ENCODE measurements at places on chromosomes 7 and 10.

DNA sequence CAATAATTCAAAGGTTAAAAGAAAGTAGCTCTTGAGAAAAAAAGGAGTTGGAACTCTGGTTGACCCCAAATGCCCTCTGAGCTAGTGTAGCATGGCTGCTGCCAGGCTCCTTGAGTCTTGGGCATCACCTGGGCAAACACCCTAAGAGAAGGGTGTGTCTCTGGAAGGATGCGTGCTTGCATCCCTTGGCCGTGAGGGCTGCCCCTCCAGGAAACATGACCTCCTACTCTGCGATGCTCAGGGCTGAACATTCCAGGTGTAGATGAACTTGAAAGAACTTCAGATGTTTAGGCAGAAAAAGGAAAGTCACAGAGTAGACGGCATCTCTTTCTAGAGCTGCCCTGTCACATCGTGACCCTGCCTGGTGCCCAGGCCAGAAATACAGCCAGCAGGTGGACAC, 189.4 kb upstream of the TCERG1L start:
- no peak for DNase-seq

DNA sequence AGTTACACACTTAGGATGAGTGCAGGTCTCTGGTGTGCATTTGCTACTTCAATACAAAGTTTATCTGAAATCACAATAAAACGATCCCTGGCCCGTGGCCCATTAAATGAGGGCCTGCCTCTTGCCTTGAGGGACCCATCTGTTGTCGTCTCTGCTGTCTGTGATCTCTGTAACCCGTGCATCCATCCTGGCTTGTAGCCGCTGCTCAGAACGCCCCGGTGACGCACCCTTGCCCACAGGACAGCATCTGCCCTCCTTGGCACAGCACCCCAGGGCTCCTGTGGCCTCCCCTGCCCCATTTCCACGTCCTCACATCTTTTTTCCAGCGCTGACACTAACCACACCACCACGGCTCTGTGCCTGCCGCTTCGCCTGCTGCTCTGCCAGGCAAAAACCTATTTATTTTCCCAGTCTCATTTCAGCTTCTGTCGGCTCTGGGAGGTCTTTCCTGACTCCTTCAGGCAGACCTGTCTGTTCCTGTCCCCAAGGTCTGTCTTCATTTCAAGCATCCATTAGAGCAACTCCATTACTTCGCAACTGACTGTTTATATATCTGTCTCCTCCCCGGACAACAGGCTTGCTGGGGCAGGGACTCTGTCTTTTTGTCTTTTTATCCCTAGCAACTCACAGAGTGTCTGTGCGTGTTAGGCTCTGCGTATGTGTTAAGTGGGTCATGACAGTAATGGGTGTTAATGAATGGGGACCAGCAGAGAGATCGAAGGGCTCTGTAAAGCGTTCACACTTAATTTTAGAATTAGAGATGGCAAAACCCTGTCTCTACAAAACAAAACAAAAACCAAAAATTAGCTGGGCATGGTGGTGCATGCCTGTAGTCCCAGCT, 16.4 kb downstream of the CARD11 start:
- no peak for DNase-seq

- DNase-seq, result no peak
Observed at GRCh38 chr7:70630818-70631457, 501.0 kb upstream of the GALNT17 start.

GRCh38 chr7:132009778-132010177, 453.4 kb upstream of the PODXL start:
- no peak for DNase-seq

DNA sequence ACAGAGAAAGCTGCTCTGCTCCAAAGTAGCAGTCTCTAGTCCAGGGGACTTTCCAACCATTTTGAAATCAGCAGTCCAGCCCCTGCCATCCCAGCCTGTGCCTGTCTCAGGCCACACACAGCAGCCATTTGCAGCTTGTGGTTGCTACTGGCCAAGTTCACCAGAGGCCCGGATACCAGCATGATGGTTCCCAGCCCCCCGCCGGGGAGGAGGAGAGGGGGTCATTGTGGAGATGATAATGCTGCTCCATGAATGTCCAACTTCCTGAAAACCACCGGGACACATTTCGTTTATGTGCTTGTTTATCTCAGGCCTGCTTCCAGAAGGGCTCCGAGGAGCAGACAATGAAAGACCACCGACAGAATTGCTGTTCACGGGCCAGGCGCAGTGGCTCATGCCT, 160.0 kb downstream of the UBE2H start:
- DNase-seq, result no peak

- no peak for DNase-seq
Observed at GRCh38 chr7:121084748-121085336, 96.3 kb downstream of the CPED1 start.

GRCh38 chr7:45898222-45898621, 9.9 kb downstream of the IGFBP1 start:
- no peak for DNase-seq

GRCh38 chr7:42237811-42238541, 967 bp upstream of the GLI3 start:
- no peak for DNase-seq

DNA sequence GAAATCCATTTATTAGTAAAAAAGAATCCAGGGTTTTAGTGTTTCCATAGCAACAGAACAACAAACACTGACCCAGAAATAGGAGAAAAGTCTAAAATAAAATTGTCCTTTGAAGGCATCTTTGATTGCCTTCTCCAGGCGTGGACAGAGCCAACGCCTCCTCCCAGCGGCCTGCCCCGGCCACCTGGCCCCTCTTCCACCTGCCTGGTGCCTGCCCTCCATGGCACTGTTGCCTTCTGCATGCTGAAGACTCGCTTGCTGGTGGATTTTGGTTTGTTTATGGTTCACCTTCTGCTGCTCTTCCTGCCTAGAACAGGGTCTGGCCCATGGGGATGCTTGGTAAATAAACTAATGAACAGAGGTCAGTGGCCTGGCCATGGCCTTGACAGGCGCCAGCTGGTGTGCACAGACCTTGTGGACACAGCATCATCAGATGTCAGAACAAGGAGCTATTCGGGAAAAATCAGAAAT, 107.4 kb downstream of the DYNC2I1 start:
- DNase-seq, result no peak
